ENCODE measurements at places on chromosomes 1 and 21.

DNA sequence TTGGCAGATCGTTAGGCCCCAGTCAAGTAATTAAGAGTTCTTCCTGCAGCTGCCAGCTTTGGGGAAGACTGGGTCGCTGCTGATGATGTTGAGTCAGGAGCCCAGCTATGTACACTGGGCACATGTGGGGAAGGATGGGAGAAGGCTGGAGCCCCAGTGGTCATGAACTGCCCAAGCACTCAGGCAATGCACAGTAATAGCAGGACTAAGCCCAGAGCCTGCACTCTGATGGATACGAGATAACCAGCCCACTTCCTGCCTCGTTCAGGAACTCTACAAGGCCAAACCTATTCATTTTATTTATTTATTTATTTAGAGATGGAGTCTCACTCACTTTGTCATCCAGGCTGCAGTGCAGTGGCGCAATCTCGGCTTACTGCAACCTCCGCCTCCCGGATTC, 81.1 kb upstream of the BTG3 start:
- no peak for DNase-seq

- DNase-seq = no peak
Observed at GRCh38 chr1:5729636-5730145, 262.5 kb downstream of the NPHP4 start.

DNA sequence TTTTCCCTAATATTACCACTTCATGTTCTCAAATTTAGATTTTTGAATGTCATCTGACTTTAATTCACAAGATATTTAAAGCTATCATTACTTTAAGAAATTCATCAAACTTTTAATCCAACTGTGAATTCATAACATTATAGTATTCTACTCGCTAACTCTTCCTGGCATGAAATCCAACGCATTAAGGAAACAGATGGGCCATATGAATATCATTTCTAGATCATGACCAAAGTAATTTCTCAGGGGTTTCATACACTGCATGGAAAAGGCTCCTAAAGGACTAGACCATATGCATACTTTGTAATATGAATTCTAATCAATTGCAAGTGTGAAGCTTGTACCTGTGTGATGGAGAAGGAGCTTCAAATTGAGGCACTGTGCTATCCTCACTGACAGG, 72.4 kb downstream of the COP1 start:
- no peak for DNase-seq

- no peak for DNase-seq
Observed at GRCh38 chr1:71583756-71584155, 502.9 kb upstream of the ZRANB2 start.

DNA sequence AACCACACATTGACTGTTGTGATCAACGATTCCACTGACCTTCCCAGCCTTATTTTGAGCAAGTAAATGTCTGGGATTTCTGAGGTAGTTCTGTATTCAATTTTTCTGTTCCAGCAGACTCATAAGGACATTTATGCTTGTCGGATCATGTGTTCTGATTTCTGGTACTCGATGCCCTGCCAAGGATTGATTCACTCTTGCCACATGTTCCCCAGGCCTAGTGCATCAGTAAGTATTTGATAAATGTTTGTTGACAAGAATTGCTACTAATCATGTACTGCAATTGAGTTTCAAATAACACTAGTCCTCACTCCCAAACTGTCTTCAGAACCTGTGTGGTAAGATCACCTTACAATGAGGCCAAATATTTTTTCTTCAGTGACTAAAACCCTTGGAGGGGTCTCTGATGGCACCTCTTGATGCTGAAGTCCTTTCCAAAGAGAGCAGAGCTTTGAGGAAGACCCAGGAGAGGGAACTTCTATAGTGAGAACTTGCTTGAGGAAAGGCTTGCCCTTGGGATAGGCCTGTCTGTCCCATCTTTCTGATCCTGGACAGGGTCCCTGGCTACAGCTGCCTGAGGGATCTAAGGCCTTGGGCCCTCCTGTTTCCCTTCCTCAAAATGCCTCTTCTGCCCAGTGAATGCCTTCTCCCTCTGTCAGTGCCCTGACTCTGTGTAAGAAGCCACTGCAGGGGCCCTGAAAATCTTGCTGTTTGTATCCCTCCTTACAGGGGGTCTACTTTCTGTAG, 115.8 kb upstream of the FAM78B start:
- no peak for DNase-seq

GRCh38 chr1:15676010-15676409, 8.1 kb upstream of the PLEKHM2 start:
- no peak for DNase-seq

- DNase-seq = no peak
Observed at GRCh38 chr1:226607268-226607660, 58.7 kb downstream of the STUM start.

- no peak for DNase-seq
Observed at GRCh38 chr1:176950736-176951324, 213.7 kb downstream of the ASTN1 start.

DNA sequence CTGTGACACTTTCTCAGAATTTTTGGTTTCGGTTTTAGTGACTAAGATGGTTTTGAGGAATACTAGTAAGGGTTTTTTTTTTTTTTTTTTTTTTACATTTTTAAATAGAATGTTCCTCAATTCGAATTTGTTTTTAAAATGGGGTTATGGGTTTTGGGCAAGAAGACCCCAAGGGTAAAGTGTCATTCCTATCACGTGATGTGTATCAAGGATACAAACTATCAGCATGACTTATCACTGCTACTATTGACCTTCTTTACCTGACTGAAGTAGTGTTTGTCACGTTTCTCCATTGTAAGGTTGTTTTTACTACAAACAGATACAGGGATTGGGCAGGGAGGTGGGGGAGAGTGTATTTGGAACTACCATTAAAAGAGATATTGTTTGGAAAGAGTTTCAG, 781.1 kb upstream of the ADGRL4 start:
- no peak for DNase-seq

- DNase-seq = no peak
Observed at GRCh38 chr1:203048555-203049051, 22.3 kb downstream of the PPFIA4 start.

DNA sequence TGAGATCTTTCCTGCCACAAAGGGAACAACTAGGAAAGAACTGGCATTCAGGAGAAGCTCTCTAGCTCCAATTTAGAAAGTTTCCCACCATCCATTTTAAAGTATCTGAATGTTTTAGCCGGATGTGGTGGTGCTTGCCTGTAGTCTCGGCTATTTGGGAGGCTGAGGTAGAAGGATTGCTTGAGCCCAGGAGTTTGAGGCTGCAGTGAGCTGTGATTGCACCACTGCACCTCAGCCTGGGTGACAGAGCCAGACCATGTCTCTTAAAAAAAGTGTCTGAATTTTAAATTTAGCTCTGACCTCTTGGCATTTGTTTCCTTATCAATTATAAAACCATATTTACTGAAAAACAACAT, 67.2 kb downstream of the RPAP2 start:
- DNase-seq = no peak

DNA sequence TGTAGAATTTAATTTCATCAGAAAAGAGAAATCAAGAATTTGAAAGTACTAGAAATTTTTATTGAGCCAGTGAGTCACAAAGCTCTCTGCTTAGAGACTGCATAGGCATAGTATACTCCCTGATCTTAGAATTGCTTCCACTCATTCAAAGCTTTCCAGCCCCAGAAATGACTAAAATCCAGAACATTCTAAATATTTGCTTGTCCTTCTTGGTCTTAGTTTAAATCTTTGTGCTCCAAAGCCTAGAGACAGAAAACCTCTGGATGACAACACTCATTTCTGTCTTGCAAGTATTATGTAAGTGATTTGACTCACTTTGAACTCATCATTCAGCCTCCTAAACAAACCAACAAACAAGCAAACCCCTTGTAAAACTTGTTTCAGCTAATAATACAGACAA, 74.2 kb downstream of the PTPRC start:
- DNase-seq = peak; percentile 60

DNA sequence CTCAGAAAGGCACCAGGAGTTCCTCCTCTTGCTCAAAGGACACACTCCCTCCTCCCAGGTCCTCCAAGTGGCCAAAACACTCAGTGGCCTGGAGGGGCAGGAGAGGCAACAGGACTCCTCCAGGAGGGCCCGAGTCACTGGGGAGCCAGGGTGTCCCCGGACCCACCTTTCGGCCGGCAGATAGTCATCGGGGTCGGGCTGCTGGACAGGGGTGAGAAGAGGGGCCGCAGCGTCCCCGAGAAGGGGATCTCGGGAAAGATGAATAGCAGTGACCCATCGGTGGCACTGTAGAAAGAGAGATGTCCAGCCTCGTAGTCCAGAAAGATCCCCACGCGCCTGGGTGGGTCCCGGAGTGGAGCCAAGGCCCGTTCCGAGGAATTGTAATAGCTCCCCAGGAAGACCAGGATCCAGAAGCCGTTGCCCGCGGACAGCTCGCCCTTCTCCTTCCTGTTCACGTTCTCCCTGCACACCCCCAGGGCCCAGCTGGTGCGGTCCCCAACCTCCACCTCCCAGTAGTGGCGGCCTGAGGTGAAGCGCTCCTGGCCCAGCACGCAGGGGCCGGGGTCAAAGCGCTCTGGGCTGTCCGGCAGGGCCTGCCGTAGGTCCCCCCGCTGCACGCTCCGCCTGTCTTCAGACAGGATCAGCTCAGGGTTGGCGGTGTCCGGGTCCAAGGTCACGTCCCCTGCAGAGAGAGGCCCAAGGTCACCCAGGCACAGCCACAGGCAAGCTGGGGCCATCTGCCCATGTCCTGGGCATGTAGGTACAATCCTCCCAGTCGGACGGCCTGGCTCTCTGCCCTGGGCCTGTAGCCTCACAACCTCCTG, 11.9 kb downstream of the TRIM11 start:
- DNase-seq = no peak

DNA sequence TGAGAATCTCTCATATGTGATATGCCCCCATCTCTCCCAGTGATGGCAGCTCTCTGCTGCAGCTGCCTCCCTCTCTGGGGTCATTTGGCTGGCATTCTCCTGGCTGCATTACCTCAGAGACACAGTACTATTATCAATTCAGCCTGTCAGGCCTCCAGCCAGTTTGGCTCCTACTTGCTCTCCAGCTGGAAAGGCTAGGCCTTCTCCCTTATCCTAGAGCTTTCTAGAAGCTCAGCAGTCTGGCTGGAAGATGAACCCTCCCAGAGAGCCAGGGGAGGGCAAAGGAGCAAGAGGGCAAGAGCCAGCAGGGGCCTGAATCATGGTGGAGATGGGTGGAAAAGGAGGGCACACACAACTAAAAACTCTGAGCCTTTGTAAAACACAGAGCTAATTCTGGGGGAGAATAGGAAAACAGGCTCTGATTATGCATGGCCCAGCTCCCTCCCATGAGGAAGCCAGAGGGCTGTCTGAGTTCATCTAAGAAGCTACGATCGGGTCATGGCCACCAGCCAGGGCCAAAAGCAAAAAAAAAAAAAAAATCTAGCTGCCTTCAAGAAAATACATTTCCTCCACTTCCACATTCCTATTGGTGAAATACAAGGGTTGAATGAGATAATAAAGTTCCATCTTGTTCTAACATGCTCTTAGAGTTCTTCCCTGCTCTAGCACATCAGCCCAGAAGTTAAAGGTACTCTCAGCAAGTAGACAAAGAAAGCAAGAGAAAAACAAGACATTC, 8.8 kb downstream of the LAMB3 start:
- DNase-seq = no peak

DNA sequence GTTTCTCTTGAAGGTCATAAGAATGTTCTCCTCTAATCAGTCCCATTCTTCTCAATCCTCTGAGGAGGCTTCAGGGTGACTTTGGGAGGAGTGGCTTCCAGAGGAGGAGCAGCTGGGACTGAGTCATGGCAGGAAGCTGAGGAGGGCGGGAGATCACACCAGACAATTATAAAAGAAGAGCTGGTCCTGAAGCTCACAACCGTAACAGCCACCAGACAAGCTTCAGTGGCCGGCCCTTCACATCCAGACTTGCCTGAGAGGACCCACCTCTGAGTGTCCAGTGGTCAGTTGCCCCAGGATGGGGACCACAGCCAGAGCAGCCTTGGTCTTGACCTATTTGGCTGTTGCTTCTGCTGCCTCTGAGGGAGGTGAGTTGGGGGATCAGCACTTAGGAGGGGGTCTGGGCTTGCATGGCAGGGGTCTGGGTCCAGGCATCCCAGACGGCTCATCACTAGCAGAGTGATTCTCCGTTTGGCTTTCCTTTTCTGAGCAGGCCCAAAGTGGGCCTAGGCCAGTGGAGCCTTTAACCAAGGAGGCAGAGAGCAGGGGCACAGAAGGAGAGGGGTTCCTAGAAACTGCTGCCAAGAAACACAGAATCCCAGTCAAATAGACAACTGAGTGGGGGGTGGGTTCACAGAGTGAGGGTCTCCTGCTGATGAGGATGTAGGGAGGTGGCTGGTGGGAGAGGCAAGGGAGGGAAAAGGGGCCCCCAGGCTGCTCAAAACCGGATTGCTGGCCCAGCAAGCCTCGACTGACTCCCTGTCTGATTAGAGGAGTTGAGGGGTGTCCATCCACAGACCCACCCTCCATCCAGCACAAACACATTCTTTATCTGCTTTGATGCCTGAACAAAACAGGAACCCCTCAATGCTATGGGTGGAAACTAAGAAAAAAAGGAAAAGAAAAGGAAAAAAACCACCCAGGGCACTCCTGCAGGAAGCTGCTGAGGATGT, at the start of gene ECM1:
ECM1 (plus strand) TSS at position 198 of the 953 bp plus-strand sequence; CDS start at position 299, 101 bp downstream.
- DNase-seq = peak; percentile 77

DNA sequence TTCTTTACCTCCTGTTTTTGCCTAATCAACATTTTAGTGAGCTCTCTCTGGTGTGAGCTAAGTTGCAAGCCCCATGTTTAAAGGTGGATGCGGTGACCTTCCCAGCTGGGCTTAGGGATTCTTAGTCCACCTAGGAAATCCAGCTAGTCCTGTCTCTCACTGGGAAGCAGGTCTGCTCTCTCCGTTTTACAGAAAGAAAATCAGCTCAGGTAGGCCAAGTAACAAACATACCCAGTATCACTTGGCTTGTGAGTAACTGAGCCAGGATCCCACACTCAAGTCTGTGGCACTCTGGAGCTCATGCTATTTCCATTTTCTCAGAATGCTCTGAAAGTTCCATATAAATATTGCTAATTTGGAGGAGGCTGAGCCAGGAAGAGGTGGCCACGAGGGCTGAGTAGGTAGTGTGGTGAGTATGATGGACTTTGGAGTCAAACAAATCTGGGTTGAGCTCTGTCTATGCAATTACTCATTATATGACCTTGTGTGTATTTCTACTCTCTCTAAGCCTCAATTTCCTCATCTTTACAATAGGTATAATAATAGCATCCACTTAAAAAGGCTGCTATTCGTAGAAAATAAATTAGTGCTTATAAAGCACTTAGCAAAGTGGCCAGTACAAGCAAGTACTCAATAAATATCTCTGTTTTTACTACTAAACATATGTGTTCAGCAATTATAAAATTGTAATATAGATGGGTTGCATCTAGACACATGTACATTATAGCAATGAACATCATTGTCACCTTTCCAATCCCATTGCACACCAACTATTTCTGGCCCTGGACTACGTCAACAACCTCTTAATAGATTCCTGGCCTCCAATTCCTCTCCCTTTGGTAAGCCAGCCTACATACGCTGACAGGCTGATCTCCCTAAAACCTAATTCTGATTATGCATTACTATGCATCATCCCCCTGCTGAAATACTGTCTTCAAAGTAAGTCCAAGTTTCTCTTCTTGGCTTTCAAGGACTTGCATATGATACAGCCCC, 32.7 kb upstream of the DHCR24 start:
- DNase-seq = no peak

DNA sequence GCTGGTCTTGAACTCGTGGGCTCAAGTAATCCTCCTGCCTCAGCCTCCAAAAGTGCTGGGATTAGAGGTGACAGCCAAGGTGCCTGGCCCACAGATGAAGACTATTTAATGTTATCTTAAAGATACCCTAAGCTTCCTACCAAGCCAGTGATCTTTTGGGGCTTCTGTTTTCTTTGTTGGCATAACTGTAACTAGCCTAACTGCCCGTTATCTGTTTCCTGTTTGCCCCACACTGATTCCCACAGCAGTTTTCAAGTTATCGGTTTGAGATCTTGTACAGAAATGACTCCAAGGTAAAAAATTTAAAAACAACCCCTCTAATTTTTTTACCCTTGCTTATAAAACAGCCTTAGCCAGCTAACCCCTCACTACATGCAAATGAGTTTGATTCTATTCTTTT, 12.4 kb downstream of the SELL start:
- DNase-seq = no peak
